ENCODE measurements at places on chromosomes 2 and 18.

DNA sequence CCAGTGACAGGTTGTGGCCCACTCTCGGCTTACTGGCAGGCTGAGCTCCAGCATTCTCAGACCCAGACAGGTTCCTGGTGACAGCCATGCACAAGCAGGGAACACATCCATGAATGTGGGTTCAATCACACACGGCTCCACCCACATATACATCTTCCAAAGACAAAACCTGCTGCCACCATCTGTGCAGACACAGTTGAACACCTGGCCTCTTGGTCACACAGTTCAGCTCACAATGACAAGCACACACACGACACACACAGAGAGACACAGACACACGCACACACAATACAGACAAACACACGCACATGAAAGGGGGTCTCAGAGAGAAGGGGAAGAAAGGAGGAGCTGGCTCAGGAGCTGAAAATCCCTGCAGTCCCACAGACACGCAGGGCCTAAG, 32.1 kb upstream of the PTMA start:
- DNase-seq = no peak

DNA sequence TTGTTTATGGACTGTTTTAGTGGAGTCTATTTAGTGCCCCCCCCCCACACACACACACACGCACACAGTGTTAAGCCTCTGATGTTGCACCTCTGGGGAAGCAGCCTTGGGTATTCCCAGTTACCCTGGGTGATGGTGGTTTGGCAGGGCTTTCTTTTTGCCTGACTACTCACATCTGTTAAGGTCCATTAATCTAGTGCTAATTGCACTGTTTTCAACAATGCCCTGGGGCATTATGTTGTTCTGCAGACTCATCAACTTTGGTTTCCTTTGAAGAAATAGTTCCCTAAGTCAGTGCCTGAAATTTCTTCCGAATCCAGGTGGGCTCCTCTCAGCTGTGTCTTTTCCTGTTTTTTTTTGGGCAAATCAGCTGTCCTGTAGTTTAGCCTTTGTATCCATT, 34.7 kb downstream of the SPOPL start:
- DNase-seq = no peak

DNA sequence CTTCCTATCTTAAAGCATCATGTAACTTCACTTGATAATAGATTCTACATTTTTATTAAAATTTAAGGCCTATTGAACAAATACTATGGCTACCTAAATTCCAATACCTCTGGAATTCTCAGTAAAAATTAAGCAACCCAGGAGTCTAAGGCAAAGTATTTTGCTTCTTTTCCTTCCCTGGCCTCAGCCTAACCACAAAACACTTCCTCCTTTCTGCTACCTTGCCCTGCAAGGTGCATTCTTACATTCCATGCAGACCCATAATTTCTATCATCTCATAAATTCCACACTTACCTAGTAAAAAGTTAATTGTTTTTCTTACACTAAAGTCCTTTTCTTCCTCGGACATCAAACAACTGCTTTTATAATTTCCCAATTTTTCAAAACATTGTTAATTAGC, 3.7 kb downstream of the MBOAT2 start:
- DNase-seq = no peak

GRCh38 chr18:64663086-64663485, 514.2 kb upstream of the LINC00305 start:
- DNase-seq = no peak

DNA sequence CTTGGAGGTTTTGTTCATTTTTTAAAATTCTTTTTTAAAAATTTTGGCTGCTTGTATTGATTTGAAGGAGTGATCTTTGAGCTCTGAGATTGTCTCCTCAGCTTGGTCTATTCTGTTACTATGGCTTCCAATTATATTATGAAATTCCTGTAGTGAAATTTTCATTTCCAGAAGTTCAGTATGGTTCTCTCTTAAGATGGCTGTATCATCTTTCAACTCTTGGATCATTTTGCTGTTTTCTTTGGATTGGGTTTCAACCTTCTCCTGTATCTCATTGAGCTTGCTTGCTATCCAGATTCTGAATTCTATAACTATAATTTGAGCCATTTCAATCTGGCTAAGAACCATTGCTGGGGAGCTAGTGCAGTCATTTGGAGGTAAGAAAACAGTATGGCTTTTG, 270.8 kb upstream of the NT5C1B start:
- DNase-seq = no peak

DNA sequence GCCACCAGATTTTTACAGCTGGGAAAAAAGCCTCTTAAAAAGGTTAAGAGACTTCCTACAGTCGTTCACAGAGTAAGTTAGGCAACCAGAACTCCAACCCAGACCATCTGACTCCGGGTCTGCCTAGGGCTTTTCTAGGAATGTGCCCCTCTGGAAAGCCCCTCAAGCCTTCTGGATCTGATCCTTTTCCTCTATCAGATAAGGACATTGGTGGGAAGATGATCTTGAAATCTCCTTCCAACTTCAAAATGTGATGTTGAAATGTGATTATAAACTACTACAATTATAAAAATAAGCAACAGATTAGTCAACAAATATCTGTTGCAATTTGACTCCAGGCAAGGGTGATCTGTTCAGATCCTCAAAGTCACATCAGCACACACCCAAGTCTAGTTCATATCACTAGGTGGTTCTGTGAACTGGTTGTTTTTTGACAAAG, 270.4 kb downstream of the ARHGAP15 start:
- no peak for DNase-seq

DNA sequence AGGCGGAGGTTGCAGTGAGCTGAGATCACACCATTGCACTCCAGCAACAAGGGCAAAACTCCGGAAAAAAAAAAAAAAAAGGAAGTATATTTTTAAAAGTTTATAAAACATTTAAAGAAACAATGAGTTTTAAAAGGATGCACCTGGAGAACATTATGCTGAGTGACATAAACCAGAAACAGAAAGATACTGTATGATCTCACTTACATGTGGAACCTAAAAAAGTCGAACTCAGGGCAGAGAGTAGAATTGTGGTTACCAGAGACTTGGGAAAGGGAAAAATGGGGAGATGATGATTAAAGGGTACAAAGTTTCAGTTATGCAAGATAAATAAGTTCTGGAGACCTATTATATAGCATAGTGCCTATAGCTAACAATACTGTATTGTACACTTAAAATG, 52.8 kb upstream of the RTN4 start:
- DNase-seq = no peak

DNA sequence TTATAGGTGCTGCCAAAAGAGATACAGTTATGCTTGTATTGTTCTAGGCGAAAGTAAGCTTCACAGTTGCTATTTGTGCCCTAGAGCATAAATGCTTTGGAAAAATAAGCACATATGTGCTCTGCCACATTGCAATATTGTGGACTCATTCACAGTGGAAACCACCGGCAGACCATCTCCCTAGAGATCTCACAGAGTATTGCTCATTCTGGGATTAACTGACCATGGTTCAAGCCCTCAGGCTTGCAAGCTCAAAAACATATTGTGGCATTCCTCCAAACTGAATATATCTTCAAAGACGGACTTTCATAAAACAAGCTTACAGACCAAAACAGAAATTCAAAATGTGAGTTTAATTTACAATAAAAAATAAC, 158.2 kb upstream of the CCDC150 start:
- no peak for DNase-seq

GRCh38 chr18:8249811-8250210, 359.4 kb upstream of the RAB12 start:
- DNase-seq = no peak

GRCh38 chr2:75498907-75499306, 61.8 kb downstream of the EVA1A start:
- no peak for DNase-seq

DNA sequence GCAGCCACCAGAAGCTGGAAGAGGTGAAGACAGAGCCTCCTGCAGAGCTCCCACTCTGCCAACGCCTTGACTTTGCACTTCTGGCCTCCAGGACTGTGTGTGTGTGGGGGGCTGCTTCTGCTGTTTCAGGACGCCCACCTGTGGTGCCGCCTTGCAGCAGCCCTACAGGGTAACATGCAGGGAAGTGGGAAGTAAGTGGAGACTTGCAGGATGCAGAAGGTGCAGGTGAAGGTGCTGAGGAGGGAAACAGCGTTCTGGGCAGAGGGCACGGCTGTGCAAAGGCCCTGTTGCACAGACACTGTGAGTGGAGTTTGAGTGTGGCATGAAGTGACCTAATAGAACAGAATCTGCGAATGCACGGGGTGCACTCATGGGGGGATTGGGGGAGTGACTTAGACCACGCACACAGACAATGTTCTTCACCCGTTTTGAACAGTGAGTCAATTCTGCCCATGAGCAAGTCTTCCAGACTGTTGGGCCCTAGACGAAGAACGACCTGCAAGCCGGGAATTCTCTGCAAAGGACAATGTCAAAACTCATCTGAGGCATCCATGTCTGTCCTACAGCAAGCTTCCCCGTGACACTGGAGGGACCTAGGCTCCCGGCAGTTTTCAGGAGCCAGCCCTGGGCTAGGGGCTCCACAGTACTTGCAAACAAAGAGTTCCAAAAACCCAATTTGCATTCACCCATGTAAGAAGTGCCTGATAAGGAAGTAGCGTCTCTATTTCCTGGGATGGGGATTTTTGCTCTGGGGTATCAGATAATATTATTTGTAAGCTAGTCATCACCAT, 19.0 kb downstream of the MBP start:
- no peak for DNase-seq

- DNase-seq = no peak
Measured at GRCh38 chr18:13487237-13487636, 239.1 kb downstream of the FAM210A start.

- no peak for DNase-seq
Measured at GRCh38 chr2:64819361-64819760, 165.6 kb upstream of the SERTAD2 start.

GRCh38 chr2:165632594-165632993, 161.5 kb downstream of the GALNT3 start:
- no peak for DNase-seq

DNA sequence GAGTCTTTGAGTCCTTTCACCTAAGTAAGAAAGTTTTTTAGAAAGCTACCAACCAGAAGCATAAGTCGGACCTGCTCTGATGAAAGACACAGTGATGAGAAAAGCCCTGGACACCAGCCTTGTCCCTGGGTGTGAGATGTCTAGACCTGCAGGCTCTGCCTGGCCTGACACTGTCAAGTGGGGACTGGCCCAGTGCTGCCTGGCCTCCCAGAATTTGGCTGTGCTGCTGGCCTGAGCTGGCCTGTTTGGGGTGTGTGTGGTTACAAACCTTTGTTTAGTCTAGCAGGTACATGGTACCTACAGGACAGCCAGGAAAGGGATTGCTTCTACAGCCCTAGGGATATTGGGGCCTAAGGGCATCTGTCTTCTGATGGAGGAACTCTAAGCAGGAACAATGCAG, 48.3 kb downstream of the ASB1 start:
- no peak for DNase-seq

DNA sequence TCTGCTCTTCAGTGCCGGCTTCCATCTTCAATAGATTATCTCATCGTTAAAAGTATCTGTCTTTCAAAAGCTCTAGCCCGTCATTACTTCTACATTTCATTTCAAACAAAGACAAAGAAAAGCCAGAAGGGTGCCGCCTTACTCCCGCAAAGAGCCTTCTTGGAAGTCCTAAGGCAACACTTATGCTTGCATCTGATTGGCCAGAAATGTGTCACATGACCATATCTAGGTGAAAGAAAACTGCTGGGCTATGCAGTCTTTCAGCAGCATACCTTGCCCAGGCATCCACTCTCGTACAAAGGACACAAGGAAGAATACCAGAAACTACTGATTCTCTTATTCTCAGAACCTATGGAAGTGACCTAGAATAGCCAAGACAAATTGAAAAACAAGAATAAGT, 217.1 kb upstream of the SLC35G4 start:
- peak; percentile 54 for DNase-seq

GRCh38 chr18:36296650-36297416, 680 bp upstream of the FHOD3 start:
- DNase-seq = no peak

DNA sequence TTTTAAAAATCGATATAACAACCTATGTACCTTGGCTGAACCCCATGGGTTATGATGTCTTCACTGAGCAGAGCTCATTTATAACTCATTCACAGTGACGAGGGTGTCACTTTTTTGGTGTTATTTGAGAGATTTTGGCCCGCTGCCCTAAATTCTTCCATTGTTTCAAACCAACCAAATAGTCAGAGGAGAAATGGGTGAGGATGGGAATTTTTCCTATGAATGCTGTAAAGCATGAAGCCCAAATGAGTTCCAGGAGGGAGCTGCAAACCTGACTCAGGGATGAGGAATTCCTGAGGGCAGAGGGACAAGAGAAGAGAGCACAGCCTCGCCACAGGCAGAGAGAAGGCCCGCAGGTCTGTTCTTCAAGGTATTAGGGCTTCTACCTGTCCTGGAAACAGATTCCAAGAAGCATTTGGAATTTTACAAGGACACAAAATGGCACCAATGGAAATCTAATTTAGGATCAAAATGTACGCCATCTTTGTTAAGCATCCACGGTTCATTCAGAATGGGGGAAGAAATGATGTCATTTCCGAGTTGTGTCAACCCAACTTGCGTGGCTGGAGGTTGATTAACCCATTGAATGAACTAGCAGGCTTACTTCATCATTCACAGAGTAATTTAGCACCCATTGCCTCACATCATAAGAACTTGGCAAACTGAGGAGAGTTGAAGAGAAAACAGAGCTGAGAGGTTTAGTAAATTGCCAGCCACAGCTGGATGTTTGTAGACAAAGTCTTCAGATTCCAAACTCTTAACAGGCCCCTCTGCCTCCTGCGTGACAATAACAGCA, 133.5 kb downstream of the LAMA3 start:
- DNase-seq = no peak

DNA sequence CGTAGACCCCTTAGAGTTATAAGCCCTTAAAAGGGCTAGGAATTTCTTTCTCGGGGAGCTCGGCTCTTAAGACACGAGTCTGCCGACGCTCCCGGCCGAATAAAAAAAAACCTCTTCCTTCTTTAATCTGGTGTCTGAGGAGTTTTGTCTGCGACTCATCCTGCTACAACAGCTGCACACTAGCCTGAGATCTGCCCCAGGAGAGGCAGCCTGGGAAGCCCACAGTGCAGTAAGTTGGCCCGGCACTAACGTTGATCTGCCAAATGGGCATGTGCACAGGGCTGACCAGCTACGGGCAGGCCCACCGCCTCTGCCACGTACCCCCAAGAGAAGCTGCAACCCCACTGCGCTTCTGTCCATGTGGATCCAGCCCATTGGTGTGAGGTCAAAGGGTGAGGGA, 8.4 kb upstream of the LIMS2 start:
- no peak for DNase-seq

- no peak for DNase-seq
Measured at GRCh38 chr2:172811027-172811426, 75.4 kb downstream of the RAPGEF4 start.

DNA sequence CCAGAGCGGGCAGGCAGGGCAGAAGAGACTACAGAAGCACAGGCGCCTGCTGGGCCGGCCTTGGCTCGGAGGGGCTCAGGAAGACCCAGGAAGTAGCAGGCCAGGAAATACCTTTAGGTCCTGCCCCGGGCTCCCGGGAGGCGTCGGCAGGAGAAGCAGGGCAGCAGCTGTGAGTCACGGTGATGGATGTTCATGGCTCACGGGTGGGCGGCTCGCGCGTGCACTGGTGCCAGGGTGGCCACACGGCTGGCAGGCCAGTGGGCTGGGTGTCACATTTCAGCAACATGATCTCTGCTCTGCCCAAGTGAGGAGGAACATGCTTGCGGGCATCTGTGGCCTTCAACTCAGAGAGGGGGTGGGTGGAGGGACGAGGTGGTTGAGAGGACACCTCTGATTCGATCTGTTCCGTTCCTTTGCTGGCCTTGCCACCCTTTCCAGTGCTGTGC, 139.3 kb downstream of the KLHL29 start:
- no peak for DNase-seq
